ENCODE measurements at places on chromosomes 11 and 22.

GRCh38 chr22:48428631-48429371, 1398.9 kb downstream of the BRD1 start:
- no peak for DNase-seq

DNA sequence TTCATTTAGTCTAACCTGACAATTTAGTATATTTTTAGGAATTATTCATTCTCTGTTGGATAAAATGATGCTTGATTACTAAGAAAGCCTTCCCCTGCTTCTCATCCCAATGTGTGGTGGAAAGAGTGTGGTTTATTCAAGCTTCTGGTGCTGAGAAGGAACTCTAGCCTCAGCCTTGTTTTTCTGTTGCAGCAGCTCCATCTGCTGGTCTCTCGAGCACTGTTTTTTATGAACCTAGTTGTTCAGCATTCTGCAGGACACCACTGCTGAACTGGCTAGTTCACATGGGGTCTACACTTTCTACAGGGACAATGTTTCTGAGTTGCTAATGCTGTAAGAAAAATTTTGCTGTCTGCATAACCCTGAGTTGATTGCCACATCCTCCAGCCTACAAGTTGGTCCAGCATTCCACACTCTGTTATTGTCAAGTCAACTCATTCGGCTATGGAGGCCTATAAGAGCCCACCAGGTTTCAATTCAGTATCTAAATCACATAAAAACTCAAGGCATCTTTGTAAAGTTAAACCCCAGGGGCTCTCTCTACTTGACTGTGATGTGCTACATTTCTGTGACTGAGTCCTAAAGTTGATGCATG, 14.3 kb downstream of the OR2AG2 start:
- DNase-seq = peak; percentile 74

DNA sequence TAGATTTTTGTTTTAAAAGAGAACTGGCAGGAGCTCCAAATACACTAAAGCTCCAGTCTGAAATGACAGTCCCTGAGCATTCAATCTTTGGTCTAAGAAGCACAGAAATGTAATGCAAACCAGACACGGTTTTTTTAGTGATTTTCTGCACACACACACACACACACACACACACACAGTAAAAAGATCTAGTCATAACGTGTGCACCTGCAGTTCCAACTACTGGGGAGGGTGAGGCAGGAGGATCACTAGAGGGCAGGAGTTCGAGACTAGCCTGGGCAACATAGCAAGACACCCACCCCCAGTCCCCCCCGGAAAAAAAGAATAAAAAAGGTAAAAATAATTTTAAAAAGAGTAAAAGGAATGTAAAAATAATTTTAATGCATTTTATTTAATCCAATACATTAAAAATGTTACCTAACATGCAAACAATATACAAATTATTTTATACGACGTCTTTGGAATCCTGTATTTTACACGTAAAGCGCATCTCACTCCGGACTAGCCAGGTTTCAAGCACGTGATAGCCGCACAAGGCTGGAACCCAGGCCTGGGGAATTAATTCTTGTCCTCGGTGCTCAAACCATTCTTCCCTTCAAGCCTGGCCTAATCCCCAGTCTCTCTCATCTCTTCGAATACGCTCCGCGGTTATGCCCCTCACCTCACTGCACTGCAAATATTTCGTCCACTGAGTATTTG, 762 bp upstream of the TBC1D22A start:
- no peak for DNase-seq

GRCh38 chr11:30758012-30758411, 171.9 kb upstream of the MPPED2 start:
- no peak for DNase-seq

GRCh38 chr11:26621132-26621531, 49.1 kb upstream of the MUC15 start:
- DNase-seq = no peak

DNA sequence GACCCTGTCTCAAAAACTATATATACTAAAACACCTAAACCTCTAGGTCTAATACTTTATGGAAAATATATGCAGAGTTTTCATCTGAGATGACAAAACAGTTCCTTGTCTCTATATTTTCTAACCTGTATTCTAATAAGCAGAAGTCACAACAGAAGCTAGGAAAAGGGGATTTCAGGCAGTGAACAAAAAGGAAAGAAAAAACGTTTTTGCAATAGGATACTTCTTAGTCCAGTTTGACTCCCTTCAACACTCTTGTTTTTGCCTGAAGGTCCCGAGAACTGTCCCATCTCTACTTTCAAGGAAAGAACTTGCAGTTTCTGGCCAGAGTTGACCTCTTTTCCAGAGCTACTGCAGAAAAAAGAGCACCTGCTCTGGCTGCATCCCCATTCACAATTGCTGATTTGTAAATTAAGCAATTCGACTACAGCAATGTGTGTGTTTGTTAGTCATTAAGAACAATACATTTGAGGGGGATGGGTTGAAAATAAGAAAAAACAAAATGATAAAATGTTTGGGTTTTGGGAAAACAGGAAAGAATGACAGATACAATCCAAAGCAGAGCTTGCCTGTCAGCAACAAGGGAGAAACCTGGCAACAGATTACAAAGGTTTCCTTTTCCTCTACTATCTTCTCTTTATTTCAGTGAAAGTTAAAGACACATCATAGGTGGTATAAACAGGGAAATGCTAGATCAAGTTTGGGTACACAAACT, 160.0 kb downstream of the FCHSD2 start:
- no peak for DNase-seq

DNA sequence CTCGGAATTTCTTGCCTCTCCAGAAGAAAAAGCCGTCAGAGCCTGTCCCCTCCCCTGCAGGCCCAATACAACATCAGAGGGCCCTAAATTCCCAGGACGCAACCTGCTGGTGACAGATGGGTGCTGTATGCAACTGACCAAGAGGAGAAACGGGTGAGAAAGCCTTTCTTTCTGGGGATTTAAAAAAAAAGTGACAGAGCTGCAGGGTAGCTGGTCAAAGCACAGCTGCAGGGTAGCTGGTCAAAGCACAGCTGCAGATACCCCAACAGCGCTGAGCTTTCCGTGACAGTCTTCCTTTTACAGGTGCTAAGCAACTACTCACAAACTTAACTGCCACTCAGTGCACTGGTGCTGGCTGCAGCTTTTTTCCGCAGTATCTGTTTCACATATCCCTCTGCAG, 17.8 kb downstream of the AP1B1 start:
- no peak for DNase-seq

DNA sequence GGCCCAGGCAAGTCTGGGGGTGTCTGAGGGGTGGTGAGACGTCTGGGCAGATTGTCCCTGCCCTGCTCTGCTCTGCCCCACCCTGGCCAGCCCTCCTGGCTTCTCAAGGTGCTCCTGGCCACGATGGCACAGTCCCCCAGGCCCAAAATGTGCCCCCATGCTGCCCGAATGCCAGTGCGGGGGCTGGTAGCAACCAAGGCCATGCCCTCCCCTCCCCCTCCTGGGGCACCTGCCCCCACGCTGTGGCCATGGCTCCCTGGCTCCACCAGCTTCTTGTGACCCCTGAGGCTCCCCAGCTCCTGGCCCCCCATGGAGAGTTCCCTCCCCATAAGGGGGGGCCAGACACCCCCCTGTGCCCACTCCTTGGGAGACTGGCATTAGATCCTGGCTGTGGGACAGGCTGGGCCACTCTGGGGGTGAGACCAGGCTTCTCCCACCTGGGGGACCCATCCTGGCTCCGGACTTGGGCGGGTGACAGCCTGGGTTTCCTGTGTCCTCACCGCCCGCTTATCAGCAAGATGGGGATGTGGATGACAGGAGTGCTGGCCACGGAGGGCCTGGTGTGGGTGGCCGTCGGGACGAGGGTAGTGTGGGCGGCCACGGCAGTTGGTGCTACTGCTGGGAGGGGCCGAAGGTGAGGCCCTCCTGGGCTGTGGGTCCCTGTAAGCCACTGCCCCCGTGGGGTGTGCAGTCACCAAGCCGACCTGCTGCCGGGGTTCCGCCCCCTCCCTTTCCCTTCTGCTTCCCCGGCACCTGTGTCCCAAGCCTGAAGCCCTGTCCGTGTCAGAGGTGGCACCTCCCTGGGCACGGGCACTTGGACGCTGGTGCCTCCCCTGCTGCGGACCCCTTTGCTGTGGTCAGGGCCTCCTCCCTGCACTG, 15.9 kb upstream of the MUC6 start:
- DNase-seq = no peak

DNA sequence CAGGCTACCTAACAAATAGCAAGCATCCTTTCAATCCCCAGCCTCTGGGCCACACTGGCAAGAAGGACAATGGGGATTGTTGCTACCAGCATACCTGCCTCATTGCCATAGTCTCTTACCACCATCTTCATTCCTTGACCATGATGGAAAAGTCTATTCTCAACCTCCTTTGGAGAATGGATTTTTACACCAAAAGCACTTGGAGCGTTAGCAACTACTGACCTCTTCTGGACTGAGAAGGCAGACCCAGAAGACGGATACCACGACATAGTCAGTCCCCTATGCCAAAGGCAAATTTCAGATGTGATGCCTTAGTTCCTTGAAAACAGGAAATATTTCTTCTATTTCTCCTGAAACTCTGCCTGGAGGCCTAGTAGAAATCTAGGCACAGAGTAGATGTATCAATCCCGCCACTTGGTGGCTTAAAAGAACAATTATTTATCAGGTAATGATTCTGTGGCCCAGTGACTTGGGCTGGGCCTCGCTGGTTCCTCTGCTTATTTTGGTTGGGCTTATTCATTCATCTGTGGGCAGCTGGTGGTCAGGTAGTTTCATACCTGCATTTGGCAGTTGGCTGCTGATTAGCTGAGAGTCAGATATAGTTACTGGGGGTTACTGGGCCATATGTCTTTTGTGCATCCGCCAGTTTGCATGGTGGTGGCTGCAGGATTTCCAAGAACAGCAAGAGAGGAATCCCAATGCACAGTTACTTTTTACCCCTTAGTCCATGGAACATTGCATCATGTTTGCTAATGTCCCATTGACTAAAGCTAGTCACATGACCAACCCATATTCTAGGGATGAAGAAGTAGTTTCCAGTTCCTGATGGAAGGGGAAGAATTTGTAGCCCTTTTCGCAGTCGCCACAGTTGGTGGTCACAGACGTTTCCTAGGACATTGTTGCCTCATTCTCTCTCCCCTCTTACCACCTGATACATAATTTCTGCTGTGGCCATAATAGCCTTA, 75.2 kb downstream of the DHCR7 start:
- DNase-seq = no peak

DNA sequence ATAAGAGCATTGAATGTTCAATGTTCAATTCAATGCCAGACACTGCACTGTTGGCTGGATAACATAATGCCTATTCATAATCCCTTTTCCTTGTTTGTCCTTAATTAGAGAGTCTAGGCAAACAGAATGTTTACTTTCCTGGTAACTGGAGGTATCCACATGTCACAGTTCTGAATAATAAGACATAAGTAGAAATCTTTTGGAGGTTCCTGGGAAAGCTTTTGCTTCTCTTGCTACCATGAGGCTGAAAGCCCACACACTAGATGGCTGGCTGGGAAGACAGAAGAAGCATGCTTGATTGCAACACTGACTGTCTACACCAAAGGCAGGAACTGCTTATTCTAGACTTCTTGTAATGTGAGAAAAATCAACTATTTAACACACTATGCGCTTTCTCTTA, 79.5 kb downstream of the GAB2 start:
- no peak for DNase-seq

DNA sequence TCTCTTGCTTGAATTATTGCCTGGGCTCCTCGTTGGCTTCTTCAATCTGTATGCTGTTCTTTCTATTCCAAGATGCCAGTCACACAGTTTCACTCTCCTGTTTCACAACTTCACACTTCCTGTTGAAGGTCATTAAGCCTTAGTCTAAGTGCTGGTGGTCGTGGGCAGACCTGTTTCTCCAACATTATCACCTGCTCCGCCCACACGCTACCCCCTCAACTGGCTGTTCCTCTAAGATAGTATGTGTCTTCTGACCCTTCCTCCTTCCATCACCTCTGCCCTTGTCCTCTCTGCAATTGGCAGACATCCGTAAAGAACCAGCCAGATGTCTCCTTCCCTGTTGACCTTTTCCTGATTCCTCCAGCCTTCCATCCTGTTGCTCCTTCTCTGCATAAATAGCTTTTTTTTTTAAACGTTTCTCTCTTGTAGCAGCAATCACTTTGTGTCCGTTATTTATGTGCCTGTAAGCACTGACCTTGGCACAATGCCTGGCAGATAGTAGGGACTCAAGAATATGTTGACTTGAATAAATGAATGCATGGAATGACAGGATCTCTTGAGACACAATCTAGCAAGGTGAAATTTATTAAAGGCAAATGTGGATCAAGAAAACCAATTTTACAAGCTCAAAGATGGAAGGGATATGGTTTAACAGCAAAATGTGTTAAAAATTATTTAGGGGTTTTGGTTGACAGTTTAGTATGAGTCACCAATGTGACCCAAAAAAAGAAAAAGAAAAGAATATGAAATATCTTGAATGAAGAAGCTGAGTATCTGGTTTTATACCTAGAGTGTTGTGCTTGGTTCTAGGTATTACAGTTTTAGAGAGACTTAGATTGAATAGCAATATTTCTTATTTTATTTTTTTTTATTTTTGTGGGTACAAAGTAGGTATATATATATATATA, 12.6 kb downstream of the DIXDC1 start:
- no peak for DNase-seq

- DNase-seq = no peak
Observed at GRCh38 chr22:19535001-19535400, 10.8 kb upstream of the CLDN5 start.

DNA sequence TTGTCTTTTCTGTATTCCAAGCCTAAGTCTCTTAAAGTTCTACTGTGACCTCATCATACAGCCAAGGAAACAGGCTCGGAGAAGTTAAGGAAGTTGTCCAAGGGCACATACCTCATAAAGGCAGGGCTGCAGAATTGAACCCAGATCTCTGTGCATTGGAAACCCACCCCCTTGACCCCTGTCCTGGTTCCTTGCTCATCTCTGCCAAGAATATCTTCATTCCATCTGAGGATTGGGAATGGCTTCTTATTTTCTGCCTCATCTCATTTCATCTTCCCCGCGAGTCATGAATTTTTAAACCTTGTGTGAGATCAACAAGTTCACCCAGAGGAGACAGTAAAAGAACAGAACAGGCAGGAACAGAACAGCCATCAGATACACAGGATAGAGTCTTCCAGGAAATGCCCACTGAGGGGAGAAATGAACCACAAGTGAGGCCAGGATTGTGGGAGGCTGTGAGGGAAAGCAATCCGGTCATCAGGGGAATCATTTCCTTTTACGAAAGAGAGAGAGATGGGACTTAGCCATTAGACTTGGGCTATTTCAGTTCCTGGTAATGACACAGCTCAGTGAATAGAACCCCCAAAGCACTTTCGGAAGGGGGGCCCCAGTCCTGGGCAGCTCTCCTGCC, 34.4 kb upstream of the LRRC10B start:
- no peak for DNase-seq

- no peak for DNase-seq
Observed at GRCh38 chr11:22392561-22392960, 54.4 kb downstream of the SLC17A6 start.

GRCh38 chr11:61679296-61679695, 895 bp upstream of the DAGLA start:
- DNase-seq = no peak

- DNase-seq = no peak
Observed at GRCh38 chr11:27621405-27622161, 78.7 kb downstream of the BDNF start.

GRCh38 chr11:127902382-127902781, 685.0 kb downstream of the ETS1 start:
- DNase-seq = no peak

- no peak for DNase-seq
Observed at GRCh38 chr11:3166268-3167142, 1.4 kb upstream of the OSBPL5 start.

All from CD8-positive, alpha-beta T cell (primary cell).